Thoracic aorta (tissue), 2 donors: ENCODE measurements at places on chromosomes 12 and 14. TPM values are rescaled to one million over a fixed set of nuclear protein-coding genes. Genes with fewer than 3 reads are reported as not detected.
A peak's percentile ranks its signal among the peaks of the same experiment; 100 is the strongest.

- H3K27ac ChIP-seq: no peak overlapping the region
- DNase-seq: no peak
- no peak overlapping the region for H3K4me3 ChIP-seq
- no peaks in the 10 kb centered on the region for H3K4me1 ChIP-seq
- H3K36me3 ChIP-seq: no peaks in the 10 kb centered on the region
- H3K27me3 ChIP-seq: no peaks in the 10 kb centered on the region
Observed at GRCh38 chr12:45912774-45913173, 77.6 kb downstream of the SCAF11 start.

- no peak overlapping the region for H3K4me3 ChIP-seq
- no peaks in the 10 kb centered on the region for H3K36me3 ChIP-seq
- no peak overlapping the region for H3K27ac ChIP-seq
- peaks cover 19% of the 10 kb centered on the region for H3K4me1 ChIP-seq
- DNase-seq: no peak
Observed at GRCh38 chr14:89957791-89958190, 2.1 kb downstream of the TDP1 start.

- H3K36me3 ChIP-seq: no peaks in the 10 kb centered on the region
- no peaks in the 10 kb centered on the region for H3K27me3 ChIP-seq
- no peak for DNase-seq
- peak overlapping the region; percentile 84 for H3K27ac ChIP-seq
- peak overlapping the region; percentile 89 for H3K4me3 ChIP-seq
- peaks cover 10% of the 10 kb centered on the region for H3K4me1 ChIP-seq
Observed at GRCh38 chr14:96039633-96040311, 610 bp downstream of the C14orf132 start.

DNA sequence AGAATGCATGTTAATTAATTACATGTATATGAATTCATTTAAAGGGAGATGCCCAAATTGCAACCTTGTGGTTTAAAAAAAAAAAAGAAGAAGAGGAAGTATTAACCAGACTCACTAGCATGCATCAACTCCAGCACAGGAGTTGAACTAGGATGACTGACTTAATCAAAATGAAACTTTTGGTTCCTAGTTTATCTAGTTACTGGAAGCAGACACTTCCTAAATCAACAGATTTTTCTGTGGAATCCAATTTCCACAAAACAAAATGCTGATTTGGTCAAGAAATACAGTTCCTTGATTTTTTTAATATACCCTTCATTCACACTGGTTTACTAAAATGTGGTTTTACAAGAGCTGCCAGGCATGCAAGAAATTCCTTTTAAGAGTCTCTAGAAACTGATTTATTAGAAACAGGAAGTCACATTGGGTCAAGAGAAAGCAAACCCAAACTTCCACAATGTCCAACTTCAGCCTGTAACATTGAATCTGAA is 41.6 kb downstream of the ITPR2 start:
- no peaks in the 10 kb centered on the region for H3K36me3 ChIP-seq
- H3K27ac ChIP-seq: no peak overlapping the region
- peaks cover 26% of the 10 kb centered on the region for H3K4me1 ChIP-seq
- no peaks in the 10 kb centered on the region for H3K27me3 ChIP-seq
- DNase-seq: no peak
- no peak overlapping the region for H3K4me3 ChIP-seq

The IRF2BPL gene
- total RNA-seq: 49.6 TPM
